ENCODE measurements at places on chromosomes 5 and 9. TPM values are rescaled to one million over a fixed set of nuclear protein-coding genes. Genes with fewer than 3 reads are reported as not detected.

The DNAH5 gene
- total RNA-seq = 0.37 TPM

DNA sequence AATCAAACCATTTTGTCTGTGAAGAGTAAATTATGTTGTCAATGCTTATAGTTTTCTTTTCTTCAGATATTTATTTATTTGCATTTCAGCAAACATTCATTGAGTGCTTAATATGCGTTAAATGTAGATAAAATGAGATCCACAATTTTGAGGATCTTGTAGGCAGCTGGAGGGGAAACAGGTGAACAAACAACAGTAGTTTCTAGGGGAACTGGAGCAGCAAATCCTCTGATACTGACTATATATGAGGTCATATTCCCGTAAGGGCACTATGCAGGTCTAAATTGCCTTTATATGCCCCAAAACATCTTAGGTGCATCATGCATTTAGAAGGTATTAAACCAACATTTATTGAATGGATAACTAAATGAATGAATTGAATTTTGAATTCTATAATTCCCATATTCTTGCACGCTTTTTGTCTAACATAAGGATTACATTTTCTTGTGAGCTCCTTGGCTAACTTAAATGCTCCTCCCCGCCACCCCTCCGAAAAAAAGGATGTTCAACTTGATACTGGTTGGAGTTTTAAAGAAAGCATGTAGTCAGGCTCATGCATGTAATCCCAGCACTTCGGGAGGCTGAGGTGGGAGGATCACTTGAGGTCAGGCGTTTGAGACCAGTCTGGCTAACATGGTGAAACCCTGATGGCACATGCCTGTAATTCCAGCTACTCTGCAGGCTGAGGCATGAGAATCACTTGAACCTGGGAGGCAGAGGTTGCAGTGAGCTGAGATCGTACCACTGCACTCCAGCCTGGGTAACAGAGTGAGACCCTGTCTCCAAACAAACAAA lies 299.8 kb downstream of the TMEM38B start:
- H3K27me3 ChIP-seq = peaks cover 11% of the 10 kb centered on the region
- peaks cover 4% of the 10 kb centered on the region for H3K4me1 ChIP-seq
- H3K27ac ChIP-seq = no peak overlapping the region
- no peak for DNase-seq

The IFNA1 gene
- total RNA-seq = not detected

GRCh38 chr5:21831145-21831787 lies 1021.9 kb downstream of the CDH12 start:
- H3K27me3 ChIP-seq = no peaks in the 10 kb centered on the region
- no peaks in the 10 kb centered on the region for H3K4me1 ChIP-seq
- H3K4me3 ChIP-seq = no peak overlapping the region
- no peak overlapping the region for H3K27ac ChIP-seq
- H3K36me3 ChIP-seq = no peaks in the 10 kb centered on the region

All from HCT116 (cell line).